ENCODE measurements at places on chromosomes 5 and 9.

- no peak for DNase-seq
Observed at GRCh38 chr9:89482901-89483361, 15.0 kb downstream of the SEMA4D start.

DNA sequence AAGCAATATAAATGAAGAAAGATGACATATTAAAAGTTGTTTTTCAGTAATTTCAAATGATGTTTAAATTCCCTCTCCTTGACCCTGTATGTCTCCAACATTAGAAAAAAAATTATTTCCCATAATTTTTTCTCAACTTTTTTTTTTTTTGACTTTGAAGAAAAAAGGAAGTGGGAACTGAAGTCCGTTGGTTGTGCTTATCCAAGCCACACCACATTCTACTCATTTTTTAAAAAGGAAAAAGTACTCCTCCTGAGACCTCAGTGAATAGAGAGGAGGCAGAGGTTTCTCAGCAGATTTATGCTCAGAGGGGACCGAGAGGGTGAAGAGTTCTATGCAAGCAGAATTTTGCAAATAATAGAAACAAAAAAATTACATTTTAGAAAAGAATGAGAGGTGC is 123.3 kb downstream of the PCSK5 start:
- DNase-seq = no peak

DNA sequence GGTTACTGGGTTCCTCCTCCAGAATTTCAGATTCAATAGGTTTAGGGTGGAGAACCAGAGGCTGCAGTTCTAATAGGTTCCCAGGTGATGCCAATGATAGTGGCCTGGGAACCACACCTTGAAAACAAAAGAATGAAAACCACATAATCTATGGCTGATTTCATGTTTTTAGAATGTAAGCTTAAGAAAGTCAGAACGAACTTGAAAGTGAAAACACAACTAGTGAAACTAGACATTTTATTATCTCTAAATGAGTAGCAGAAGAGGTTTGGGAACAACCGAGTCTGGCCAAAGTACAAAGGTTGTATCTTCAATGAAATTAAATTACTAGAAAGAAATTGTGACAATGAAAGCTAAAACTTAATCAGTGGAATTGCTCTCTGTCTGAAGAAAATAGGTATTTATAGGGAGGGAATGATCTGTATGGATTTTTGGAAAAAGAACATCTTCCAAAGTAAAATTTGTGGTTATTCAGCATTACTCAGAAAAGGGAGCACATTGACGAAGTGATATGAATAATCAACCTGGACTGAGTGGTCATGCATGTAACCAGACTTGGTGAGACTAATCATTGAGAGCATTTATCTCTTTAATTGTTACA is 24.9 kb upstream of the CEP120 start:
- peak; percentile 77 for DNase-seq

DNA sequence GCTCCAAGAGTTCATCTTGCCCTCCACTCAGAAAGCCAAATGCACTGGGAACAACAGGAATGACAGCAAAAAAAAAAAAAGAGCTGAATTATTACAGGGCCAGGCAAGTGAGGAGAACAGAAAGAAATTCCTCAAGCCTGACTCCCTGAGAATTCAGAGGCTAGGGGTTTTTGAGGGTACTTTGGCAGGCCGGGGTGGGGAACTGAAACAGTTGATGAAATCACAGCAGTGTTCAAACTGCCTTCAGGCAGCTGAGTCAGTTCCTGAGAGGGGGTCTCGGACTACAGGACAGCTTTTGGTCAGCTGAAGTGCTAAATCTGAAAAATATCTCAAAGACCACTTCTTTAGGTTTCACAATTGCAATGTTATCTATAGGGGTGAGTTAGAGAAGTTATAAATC is 419.4 kb downstream of the SEMA5A start:
- no peak for DNase-seq

- no peak for DNase-seq
Observed at GRCh38 chr5:136661026-136661425, 295.7 kb upstream of the TRPC7 start.

GRCh38 chr5:53092242-53092641 is 17.3 kb downstream of the MOCS2 start:
- no peak for DNase-seq

- DNase-seq = no peak
Observed at GRCh38 chr5:39117401-39117800, 43.2 kb upstream of the RICTOR start.

DNA sequence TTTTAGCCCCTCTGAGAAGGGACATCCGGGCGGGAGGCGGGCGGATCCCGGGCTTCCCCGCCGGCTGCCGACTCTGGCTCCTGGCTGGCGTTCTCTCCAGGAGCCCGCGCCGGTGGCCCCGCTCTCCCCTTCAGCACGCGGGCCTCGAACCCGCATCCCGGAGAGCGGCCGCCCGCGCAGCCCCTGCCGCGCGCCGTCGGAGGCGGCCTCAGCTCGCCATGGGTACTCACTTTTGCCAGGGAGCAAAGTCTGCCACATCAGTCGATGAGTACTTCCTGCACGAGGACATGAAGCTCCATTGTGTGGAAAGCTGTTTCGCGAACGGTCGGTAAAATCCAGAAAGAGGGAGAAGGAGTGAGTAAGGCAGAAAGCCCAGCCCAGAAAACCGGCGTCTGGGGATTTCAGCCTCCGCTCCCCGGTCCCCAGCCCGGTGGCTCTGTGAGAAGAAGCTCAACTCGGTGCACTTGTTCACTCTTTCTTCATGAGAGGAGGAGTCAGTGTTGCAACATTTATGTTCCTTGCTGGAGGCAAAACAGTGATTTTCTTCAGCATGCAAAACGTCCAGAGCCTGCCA is at the start of gene PRLR:
TSS of gene PRLR (minus strand) at position 450 of the 574 bp plus-strand sequence. CDS start 140,867 bp downstream, outside the sequence.
- no peak for DNase-seq

- DNase-seq = no peak
Observed at GRCh38 chr9:72046630-72047456, 13.6 kb downstream of the C9orf57 start.

- DNase-seq = no peak
Observed at GRCh38 chr5:27821681-27822080, 783.3 kb upstream of the CDH9 start.

GRCh38 chr5:128711216-128711615 is 173.2 kb upstream of the FBN2 start:
- no peak for DNase-seq
